Skeletal muscle cell (primary cell): ENCODE measurements at places on chromosomes 7 and 10.

DNA sequence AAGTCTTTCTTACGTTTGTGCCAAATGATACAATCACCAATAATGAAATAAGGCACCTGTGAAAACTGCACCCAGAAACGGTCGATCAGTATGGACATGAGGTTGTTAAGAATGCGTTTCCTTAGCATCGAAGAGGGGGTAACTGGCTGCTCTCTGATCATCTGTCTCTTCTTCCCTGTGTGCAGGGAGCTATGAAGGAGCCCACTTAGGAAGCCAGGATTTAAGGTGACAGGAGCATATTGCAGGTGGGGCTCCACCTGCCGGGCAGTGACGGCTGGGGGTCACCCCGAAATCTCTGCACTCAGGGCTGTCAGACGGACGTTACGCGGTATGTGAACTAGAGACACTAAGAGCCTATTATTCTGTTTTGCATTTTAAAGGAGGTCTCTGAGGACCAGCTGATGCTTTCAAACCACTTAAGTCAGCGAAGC is 64.5 kb downstream of the CARD11 start:
- no peak for DNase-seq

DNA sequence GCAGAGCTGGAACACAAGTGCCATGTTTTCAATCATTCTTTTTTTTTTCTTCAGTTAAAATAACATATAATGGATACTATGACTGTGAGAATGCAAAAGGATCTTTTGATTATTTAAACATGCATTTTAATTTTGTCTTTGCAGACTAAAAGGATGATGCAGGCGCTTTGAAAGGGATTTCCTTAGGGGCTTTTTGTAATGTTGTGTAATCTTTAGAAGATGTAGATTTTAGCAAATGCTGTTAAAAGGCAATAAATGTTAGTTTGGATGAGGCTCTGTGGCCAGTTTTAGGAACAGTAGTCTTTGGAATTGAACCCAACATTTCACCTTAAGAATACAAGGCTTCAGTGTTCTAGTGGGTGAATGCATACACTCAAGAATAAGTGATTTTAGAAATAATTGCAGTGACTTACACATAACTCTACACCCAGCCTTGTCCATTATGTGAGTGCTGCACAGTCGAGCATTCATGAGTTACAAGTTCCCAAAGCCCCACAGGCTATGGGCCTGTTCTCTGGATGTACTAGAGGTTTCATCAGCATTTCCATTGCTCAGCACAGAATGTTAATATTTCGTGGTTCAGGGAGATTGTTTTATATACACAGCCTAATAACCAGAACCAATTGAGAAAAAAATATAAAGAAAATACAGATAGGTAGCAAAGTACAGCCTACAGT is 11.6 kb downstream of the PAPSS2 start:
- DNase-seq, result no peak

- no peak for DNase-seq
Measured at GRCh38 chr7:22604246-22604645, 104.3 kb upstream of the STEAP1B start.

DNA sequence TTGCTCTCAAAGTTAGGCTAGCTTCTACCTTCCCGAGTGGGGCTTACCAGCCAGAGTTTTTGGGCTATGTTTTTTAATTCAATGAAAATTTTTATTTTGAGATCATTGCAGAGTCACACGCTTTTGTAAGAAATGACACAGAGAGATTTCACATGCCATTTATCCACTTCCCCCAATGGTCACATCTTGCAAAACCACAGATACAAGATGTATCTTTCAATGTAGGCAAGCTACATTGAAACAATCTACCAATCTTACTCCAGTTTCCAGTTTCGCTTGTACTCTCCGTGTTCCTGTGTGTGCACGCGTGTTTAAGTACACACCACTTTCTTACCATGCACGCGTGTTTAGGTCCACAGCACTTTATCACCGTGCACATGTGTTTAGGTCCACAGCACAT is 89.4 kb upstream of the LEP start:
- no peak for DNase-seq

DNA sequence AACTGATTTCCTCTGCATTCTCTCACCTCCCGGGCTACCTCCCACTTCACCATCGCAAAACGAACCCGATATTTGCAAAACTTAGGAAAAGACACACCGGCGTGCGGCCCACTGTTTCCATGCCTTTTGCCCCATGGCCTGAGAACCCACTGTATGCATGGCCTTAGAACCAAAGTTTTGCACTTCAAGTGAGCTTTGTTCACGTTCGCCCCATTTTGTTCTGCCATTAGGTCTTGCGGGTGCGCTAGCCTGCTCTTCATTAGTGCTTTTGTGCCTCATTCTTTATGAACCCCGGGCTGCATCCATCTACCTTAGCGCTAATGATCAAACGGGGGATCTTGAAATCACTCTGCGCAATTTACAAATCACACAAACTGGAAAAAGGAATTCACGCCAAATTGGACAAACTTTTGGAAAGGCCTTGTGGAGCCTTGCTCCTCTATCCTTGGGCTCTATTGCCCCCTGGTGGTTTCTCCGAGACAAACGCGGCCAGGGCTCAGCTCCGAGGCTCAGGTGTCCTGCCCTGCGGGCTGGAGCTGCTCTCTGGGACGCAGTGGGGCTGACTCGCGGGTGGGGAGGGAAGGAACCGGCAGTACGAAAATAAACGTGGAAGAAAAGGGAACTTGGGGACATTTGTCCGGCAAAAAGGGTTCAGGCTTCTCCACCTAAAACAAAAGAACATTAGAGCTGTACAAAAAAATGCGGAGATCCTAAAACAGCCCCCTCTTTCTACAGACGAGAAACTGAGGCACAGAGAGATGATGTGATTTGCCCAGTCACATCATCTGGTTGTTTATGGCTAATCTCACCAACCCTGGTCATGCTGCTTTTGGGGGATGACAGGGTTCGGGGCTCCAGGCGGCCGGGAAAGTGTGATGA is 300.4 kb upstream of the NFE2L3 start:
- no peak for DNase-seq

GRCh38 chr10:47207281-47207615 is 92.7 kb upstream of the GDF10 start:
- DNase-seq, result no peak

DNA sequence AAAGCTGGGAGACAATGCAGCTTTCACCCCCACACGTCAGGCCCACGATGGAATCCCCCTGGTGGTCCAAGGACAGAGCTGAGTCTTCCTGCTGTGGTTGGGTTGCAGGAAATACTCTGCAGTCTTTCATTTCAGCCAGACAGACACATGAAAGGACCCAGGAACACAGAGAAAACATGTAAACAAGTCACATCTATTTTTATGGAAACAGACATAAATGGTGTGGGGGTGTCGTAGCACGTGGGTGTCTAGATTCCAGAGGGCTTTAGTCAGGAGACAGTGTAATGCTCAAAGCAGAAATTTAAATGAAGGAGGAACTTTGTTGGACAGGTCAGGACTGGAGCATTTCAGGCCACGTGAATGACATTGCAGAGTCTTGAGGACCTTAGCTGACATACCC is 444.6 kb downstream of the SUGCT start:
- no peak for DNase-seq

DNA sequence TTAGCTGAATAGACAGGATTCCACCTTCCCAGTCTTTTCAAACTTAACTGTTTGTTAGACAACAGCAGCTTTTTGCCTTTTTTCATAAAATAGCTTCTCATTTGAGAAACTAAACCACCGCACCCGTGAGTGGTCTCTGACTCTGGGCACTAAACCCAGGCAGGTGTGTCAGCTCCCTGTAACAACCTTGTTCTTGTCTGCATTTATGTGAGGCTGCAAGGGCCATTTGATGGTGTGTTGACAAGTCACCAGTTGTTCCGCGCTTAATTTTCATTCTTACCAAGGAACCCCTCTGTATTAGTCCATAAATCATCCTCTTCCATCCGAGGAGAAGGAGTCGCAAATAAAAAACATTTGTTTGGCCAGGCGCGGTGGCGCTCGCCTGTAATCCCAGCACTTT is 1.5 kb downstream of the STOX1 start:
- DNase-seq, result no peak

DNA sequence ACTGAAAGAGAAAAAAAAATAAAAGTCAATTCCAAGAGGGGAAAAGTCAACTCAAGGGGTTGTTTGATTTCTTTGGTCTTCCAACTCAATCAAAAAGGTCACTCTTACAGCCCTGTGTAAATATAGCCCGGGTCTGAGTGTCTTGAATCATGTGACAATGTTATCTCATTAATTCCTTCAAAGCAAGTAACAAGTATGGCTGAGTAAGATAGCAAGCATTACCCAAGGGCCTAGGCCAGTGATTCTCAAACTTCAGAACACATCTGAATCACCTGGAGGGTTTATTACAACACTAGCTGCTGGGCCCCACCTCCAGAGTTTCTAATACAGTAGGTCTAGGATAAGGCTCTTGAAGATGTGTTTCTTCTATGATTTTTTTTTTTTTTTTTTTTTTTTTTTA is 125.0 kb downstream of the PRLHR start:
- DNase-seq, result no peak

GRCh38 chr10:121235692-121236091 is 362.6 kb downstream of the FGFR2 start:
- no peak for DNase-seq

DNA sequence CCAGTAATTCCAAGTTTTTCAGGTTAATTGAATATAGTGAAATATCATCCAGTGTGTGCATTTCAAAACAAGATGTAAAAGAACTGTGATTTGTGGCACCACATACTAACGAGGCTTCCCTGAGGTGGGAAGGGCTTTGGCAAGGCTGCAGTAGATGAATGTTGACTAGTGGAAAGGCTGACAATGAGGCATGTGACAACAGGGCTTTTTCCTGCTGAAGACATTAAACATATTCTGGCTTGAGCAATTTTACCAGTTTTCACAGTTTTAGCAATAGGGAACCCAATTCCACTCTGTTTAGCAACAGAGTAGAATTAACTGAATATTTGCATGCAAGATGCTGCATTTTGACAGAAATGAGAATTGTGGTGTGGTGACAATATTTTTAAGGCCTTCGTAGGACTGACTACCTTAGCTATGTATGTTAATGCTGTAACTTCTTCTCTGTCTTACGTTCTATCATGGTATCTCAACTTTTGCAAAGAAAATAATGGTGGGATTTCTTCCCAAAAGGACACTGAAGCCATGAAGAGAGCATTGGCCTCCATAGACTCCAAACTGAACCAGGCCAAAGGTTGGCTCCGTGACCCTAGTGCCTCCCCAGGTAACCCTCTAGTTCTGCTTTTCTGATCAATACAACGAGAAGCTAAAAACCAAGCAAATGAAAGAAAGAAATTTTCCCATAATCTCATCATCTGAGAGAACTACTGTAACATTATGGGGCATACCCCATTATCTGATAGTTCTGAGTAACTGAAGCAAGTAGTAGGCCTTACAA is 68.5 kb downstream of the AP3M1 start:
- DNase-seq, result no peak

GRCh38 chr10:89867964-89868363 is 166.6 kb downstream of the KIF20B start:
- no peak for DNase-seq

- no peak for DNase-seq
Measured at GRCh38 chr10:113626809-113627355, 37.0 kb downstream of the NRAP start.

DNA sequence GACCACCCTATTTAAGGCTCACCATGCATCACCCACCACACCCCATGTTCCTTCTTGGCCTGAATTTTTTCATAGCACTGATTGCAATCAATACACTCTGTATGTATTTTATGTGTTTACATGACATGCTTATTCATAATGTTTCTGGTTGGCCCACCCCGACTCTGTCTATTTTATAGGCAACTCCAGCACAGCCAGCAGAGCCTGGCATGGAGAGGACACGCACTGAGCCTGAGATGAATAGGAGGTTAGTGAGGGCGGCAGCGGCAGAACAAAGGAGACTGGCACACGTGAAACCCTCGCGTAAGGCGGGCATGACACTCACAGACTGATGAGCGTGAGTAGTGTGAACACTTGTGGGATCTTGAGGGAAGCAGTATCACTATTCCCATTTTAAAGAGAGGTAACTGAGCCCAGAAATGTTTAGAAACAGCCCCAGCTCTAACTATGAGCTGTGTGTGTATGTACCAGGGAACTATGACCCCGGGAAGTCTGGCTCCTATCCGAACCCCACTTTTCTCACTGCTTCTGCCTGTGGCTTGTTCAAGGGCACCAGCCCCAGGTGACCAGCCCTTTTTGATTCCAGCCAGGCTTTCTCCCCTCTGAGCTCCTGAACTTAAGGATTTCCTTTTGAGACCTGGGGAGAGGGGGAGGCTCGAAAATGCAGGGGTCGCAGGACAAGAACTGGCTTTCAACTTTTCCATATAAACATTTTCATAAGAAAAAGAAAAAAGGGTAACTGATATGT is 113.3 kb downstream of the ARHGAP22 start:
- DNase-seq, result no peak
